Transverse colon (tissue), 4 donors: ENCODE measurements at places on chromosomes 16 and 17. TPM values are rescaled to one million over a fixed set of nuclear protein-coding genes. Genes with fewer than 3 reads are reported as not detected.

- DNase-seq: no peak
Measured at GRCh38 chr17:70225276-70225675, 55.9 kb downstream of the KCNJ2 start.

DNA sequence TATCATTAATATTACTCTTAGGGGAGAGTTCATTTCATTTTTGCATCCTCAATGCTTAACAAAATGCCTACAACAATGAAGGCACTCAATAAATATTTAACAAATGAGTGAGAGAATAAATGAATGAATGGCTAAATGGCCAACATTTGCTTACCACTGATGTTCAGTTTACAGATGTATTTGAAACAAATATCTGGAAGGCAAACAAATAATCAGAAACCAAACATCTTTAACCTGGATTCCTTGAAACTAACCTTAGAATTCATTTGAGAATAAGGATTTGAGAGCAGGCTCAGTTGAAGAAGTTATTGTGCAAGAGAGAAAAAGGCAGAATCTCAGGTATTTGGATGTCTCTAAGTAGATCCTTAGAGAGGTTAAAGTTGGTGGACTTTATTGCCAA is 8.4 kb downstream of the NACA2 start:
- DNase-seq: no peak

The MYO1C gene
- total RNA-seq: 163 TPM

The BCL6B gene
- total RNA-seq: 0.82 TPM

The WIPF2 gene
- 25.1 TPM for total RNA-seq
